Kasumi-1 (cell line): ENCODE measurements at places on chromosomes 5 and 9.

DNA sequence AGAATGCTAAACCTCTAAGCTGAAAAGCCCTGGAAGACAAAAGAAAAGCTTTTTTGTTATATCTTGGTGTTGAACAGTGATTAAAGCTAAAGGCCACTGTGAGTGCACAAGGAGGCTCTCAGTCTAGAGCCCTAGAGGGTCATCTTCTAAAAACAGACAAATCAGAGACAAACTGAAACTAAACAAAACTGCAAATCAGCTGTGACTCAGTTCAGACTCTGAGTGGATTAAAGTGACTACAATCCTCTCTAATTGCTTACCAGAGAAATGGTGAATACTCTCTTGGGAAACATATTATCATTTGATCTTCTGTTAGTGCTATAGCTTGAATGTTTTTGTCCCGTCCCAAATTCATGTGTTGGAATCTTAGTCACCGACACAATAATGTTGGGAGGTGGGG lies 491.9 kb downstream of the CDH18 start:
- no peak for DNase-seq

DNA sequence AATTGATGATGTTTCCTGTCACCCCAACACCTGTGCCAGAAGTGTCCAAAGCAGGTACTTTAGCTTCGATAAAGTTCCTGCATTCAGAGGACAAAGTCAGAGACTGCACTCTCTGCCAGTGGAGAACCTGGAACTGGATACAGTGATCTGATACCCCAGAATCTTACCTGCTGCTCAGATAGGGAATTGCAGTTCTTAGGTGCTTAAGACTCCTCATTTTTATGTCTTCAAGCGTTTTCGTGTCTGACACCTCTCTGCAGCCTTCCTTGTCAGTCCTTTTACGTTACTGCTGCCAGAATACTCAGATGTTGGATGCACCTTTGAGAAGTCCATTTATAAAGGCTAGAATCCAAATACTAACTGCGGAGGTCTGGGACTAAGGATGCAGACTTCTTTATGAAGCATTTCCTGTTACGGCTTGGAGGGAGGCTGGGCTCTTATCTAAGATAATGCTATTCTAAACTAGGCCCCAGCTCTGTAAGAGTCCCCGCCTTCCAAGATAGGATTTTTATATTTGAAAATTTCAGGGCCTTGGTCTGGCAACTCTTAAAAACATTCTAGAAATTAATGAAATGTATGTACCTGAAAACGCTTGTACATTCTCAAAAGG lies 1.9 kb downstream of the ISOC1 start:
- peak; percentile 23 for DNase-seq

GRCh38 chr9:106102821-106103220 lies 408.5 kb downstream of the TMEM38B start:
- no peak for DNase-seq

DNA sequence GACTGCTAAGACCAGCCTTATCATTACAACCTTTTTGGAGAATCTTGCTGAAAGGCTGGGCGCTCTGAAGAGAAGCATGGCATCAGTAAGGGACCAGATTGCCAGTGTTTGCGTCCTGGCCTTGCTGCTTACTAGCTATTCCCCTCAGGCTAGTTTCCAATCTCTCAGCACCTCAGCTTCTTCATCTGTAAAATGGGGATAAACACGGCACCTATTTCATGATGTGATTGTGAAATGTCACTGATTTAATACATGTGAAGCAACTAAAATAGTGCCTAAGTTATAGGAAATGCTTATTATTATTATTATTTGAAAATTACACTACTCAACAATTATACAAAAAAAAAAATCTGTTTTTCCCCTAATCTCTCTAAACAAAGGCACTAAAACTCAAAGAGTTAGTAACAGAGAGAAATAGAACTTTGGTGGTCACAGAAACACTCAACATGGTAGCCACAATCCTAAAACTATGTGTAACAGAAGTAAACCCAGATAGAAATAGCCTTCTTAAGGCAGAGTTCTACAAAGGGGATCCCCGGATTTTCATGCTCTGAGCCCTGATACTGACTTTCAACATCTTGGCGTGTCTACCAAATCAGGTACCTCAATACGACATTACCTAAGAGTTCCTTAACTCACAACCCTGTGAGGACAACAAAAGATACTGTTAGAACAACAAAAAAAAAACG lies 62.0 kb downstream of the ENC1 start:
- DNase-seq: no peak

DNA sequence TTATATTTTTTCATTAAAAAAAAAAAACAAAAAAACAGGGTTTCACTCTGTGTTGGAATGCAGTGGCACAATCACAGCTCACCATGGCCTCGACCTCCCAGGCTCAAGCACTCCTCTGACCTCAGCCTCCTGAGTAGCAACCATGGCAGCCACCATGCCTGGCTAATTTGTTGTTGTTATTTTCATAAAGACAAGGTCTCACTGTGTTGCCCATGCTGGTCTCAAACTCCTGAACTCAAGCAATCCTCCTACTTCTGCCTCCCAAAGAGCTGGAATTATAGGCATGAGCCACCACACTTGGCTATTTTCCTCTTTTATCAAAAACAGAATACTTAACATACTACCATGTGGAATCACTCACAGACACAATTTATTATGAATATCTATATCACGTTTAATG lies 46.7 kb downstream of the UBAP2 start:
- no peak for DNase-seq

GRCh38 chr9:93902051-93902779 lies 52.9 kb downstream of the BARX1 start:
- no peak for DNase-seq

GRCh38 chr9:89603767-89604665 lies 796 bp upstream of the GADD45G start:
- peak; percentile 9 for DNase-seq

- no peak for DNase-seq
These were observed 25.2 kb downstream of the COL23A1 start for GRCh38 chr5:178564811-178565550.

GRCh38 chr5:17222664-17223063 lies 5.2 kb downstream of the BASP1 start:
- DNase-seq: no peak

DNA sequence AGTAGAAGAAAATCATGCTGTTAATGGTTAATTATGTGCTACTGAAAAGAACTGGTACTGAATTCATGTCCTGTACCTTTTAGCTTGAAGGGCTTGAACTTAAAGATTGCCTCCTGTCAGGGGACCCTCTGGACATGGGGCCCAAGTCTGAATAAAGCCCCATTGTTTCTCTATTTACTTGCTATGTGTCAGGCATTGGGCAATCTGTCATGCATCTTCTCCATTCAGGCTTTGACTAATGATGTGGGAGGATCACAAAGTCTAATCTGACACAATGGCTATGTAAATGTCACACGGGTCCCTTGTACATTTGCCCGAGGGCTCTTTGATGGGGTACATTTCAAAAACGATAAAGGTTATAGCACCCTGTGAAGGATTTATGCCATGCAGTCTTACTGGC lies 64.0 kb upstream of the TUSC1 start:
- no peak for DNase-seq

DNA sequence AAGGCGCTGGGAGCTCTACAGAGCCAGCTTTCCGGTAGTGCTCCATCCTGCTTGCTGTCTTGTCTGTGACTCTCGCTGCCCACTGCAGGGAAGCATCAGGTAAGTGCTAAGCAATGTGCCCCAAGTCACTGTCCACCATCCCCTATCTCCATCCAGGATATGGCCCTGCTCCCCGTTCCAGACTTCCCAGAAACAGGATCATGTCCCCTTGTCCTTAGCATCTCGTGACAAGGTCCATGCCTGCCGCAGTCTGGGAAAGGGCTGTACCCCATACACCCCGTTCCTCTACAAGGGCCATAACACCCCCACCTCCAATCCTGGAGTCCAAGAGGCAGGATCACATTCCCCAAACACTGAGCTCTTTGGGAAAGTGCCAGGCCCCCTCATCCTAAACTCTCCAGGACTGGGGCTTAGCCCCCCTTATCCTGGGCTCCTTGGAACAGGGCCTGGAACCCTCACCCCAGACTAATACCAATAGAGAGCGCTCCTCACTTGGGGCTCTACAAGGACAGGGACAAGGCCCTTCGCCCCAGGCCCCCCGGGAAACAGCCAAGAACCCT lies 566 bp downstream of the RPP25L start:
- DNase-seq: no peak

DNA sequence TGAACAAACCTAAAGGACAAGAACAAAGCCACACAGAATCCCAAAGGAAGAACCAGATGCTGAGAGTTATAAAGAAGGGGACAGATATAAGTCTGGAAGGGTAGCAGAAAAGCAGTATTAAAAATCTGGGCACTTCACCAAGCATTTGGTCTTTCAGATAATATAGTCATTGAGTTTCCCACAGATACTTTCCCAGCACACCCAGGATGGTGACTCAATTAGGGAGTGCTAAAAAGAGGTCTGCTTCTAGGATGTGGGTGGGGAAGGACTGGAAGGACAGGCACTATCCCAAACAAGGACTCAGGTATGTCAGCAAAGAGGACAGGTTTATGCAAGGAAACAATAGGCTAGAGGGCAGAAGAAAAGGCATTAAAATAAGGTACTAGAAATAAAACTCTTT lies 59.3 kb downstream of the DIAPH1 start:
- no peak for DNase-seq

DNA sequence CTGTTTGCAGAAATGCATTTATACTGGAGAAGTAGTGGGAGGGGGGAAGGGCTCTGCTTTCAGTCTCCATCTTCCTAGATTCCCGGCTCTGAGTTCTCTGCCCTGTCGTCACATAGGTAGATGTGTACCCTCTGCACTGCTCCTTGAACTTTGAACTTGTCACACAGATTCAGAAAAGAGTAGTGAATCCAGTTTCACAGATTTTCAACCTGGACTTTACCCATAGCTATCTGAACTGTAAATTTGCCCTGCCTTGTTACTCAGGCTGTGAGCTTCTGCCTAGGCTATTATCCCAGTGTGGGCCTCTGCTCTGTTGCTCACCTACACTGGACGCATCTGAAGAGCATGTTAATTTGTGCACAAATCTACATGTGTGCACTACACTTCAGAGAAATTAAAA lies 12.8 kb upstream of the C9orf152 start:
- no peak for DNase-seq

DNA sequence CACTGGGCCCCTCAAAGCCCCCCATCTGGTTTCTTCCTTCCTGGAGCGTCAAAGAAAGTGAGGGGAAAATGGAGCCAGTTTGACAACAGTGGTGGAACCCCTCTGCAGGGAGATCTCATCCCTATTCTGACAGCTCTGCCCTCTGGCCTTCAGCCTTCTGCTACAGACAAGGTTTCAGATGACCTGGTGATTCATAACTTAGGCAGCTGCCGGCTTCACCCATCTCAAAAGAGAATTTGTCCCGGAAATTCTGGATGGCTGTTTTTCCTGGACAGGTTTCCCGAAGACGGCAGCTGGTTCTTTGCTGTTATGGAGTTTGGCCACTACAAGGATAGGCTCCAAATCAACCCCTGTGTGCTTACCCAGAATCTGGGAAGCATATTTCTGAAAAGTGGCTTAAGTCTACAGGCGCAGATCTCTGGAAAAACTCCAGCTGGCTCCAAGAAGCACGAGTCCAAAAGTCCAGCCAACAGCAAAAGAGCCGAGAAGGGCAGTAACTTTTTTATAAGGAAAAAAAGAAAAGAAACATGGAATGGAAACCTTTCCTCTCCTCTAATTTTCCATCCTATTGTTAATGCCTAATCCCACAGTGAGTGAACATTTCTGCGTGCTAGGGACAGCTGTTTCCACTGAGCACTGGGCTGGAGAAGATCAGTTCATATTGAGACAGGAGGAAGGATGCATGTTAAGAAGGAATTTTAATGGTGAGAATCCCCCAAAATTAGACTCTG lies 54.5 kb downstream of the ZNF366 start:
- DNase-seq: no peak

GRCh38 chr5:38331831-38332230 lies 73.5 kb downstream of the EGFLAM start:
- DNase-seq: no peak

- DNase-seq: no peak
These were observed 1.2 kb downstream of the TTC33 start for GRCh38 chr5:40754381-40755092.

DNA sequence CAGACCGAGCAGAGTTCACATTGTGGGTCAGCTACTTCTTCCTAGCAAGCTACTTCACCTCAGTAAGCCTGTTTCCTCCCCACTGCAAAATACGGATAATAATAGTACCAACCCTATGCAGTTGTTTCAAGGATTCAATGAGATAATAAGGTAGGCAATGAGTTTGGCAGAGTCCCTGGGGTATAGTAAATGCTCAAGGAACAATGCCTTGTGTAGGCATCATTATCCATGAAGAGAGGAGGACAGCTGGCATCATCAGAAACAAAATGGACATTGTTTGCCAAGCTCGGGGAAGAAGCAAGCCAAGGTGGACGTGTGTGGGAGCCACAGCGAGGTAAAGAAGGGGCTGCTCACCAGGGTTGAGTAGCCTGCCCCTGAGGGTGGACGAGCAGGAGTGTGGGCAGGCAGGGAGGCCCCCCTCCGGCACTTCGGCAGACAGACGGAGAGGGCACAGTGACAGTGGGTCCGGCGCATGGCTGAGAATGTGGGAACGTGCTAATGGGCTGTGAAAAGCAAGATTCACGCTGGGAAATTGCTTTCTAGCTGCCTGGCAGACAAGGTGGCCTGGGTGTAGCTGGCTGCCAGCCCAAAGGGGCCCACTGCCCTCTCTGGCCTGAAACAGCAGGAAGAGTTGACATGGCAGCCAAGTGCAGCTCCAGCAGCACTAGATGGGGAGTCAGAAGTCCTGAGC lies 10.1 kb downstream of the CAMK2A start:
- DNase-seq: no peak

- no peak for DNase-seq
These were observed 54.6 kb upstream of the S1PR3 start for GRCh38 chr9:88936668-88937067.

DNA sequence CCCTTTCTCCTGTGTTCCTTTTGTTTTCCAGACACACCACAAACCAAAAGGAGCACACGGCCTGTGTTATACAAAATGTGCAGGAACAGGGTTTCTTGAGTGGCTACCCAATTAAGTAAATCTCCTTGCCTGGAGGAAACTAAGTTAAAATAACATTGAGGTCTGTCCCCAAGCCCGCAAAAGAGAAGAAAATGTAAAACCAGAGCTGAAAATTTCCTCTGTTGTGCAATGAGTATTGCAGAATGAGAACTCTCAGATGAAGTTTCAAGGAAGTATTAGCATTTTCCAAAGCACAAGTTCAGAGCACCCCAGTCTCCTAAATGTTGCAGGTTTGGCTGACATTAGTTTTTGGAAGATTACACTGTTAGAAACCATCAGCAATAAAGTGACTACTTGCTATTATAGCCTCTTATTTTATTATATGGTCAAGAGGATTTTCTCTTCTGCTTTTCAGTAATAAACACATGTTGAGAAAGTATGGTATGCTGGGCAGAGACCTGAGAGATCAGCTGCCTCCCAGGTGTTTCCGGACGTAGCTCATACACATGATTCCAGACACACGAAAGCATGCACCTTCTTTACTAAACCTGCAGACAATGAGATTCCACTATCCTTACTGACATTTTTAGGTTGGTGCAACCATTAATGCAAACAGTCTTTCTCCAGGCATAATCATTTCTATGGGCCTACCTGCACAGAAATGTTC lies 161.3 kb downstream of the SNCAIP start:
- peak; percentile 56 for DNase-seq

DNA sequence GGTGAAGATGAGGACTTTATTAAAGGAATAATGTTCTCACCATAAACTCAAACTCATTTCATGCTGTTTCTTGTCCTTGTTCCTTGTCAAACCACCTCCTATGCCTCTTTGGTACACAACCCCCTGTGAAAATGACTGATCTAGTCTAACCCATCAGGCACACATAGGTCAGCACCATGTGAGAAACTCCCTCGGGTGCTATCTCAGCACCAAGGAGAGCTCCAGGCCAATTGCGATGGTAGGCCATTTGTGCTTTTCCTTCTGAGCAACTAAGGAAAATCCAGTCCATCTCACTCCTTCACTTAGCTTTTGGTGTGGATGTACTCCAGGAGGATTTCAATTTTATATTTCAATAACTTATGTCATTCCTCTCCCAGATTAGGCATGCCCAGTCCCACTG lies 199.8 kb downstream of the ZNF608 start:
- DNase-seq: peak; percentile 42
